A549 treated with DMSO at 1 μM for 4 hours (cell line): ENCODE measurements at places on chromosomes 7 and 10. TPM values are rescaled to one million over a fixed set of nuclear protein-coding genes. Genes with fewer than 3 reads are reported as not detected.

Gene GPR26
- total RNA-seq: not detected in 5 replicates

Gene MMRN2
- 0.91 to 1.5 TPM (median 1.1 TPM) in 5 replicates for total RNA-seq

Gene PDAP1
- total RNA-seq: 175 to 226 TPM (median 183 TPM) in 5 replicates

Gene ZKSCAN1
- 8.0 to 12.2 TPM (median 10.6 TPM) in 5 replicates for total RNA-seq

Gene TMEM236
- total RNA-seq: 0.03 to 0.12 TPM (median 0.07 TPM) in 5 replicates

Gene CLDN3
- 1.6 to 3.7 TPM (median 2.8 TPM) in 5 replicates for total RNA-seq

Gene WDR86
- 0.07 to 0.20 TPM (median 0.13 TPM) in 4 of 5 replicates, not detected in the other for total RNA-seq

Gene CREB5
- total RNA-seq: 4.3 to 5.2 TPM (median 4.9 TPM) in 5 replicates

Gene CNPY1
- not detected in 5 replicates for total RNA-seq

Gene CYTH3
- total RNA-seq: 21.4 to 25.4 TPM (median 22.8 TPM) in 5 replicates

Gene WIPF3
- 0.37 to 0.61 TPM (median 0.51 TPM) in 5 replicates for total RNA-seq

Gene GDF10
- total RNA-seq: 0.06 to 0.15 TPM (median 0.12 TPM) in 5 replicates

Gene TMEM184A
- 6.7 to 15.3 TPM (median 13.2 TPM) in 5 replicates for total RNA-seq

Gene ESYT2
- 53.6 to 72.5 TPM (median 63.5 TPM) in 5 replicates for total RNA-seq

Gene AMZ1
- total RNA-seq: 0.01 to 0.05 TPM in 2 of 5 replicates, not detected in the others

Gene C10orf105
- total RNA-seq: not detected in 5 replicates

Gene CALHM1
- total RNA-seq: not detected in 5 replicates

Gene CCDC172
- not detected in 5 replicates for total RNA-seq

Gene GIMAP7
- total RNA-seq: not detected in 5 replicates

Gene CYP17A1
- total RNA-seq: not detected in 5 replicates

Gene COL1A2
- 0.03 to 0.16 TPM in 2 of 5 replicates, not detected in the others for total RNA-seq

Gene LIPJ
- not detected in 5 replicates for total RNA-seq

Gene LRRD1
- total RNA-seq: not detected in 5 replicates

Gene PNLIPRP1
- total RNA-seq: not detected in 5 replicates

Gene PRKCQ
- total RNA-seq: 4.2 to 4.9 TPM (median 4.5 TPM) in 5 replicates

Gene MPP7
- 0.08 to 0.24 TPM (median 0.15 TPM) in 5 replicates for total RNA-seq

Gene NT5C3A
- total RNA-seq: 36.2 to 45.0 TPM (median 41.4 TPM) in 5 replicates

Gene SUGCT
- 1.2 to 1.6 TPM (median 1.2 TPM) in 5 replicates for total RNA-seq

Gene HDAC9
- total RNA-seq: 0.11 to 0.51 TPM (median 0.29 TPM) in 5 replicates
